Mammary epithelial cell (primary cell): ENCODE measurements at places on chromosomes 7 and 10. TPM values are rescaled to one million over a fixed set of nuclear protein-coding genes. Genes with fewer than 3 reads are reported as not detected.
A peak's percentile ranks its signal among the peaks of the same experiment; 100 is the strongest.

NKX2-3 gene
- total RNA-seq: not detected in 2 replicates

GRCh38 chr10:6507311-6507710 lies 72.8 kb downstream of the PRKCQ start:
- no peak for DNase-seq

DNA sequence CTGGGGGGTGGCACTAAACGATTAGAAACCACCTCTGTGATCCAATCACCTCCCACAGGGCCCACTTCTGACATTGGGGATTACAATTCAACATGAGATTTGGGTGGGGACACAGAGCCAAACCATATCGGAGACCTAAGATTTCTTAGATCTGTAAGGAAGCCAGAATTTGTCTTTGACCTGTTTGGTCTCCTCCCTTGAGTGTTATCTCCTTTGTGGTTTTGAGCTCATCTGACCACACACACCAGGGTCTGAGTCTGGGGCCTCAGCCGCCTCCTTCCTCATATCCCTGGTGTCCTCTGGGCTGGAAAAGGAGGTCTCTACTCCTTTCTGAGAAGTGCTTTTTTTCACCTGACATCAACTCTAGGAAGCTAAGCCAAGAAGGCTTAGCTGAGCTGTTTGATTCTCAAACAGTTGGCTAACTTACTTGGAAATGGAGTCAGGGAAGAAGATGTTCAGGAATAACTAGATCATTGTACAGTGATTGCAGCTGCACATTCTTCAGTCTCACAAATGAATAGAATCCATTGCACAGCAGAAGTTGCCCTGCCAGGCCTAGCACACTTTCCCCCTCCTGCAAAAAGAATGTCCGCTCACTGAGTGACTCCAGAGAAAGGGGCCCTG lies 167.4 kb downstream of the ARHGAP21 start:
- DNase-seq: no peak

DNA sequence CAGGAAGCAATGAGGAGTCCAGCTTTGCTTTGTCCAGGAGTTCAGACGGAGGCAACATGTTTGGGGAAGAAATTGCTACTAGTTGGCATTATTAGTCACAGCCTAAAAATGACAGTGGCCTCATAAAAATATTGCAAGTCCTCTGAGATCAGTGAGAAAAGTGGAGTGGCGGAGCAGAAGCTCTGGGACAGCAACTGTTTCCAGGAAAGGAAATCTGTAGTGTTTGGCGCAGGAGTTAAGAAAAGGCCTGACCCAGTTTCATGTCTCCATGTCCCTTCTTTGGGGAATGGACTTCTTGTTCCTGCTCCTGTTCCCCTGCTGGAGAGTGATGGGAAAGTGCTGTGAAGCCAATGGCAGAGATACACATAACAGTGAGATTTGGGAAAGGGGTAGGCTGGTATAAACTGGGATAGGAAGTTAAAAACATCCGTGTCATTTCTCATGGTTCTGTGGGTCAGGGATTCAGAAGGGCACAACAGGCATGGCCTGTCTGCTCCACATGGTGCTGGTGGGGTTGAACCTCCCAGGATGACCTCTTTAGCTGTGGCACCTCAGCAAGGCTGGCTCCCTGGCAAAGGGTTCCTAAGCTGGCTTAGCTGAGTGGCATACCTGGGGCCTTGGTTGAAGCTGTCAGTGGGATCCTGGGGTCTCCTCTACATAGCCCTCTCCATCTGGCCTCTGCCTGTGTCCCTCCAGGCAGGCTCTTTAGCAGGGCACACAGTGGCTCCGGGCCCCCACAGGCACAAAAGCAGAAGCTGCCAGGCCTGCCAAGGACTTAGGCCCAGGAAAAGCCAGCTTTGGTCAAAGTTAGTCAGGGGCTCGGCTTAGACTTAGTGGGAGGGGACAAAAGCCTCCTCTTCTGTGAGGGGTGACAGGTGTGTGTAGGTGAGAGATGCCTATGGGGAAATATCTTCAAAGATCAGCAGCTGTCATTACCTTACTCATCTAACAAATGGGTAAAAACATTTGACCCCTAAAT lies 77.7 kb downstream of the WDFY4 start:
- no peak for DNase-seq

DNA sequence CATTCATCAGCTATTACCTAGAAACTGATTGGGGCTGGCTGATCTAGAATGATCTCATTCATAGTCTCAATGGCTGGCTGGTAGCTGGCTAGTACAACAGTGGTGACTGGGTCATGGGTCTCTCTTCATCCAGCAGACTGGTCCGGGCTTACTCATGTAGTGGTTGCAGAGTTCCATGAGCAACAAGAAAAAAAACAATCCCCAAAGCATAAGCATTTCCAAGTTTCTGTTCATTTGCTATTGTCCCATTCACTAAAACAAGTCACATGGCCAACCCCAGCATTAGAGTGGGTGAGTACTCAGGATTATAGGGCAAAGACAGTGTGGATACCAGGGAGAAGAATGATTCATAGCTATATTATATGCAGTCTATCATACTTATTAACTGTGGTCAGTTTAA lies 85.2 kb upstream of the SEMA3C start:
- DNase-seq: peak; percentile 80
